Smooth muscle cell of the coronary artery (primary cell): ENCODE measurements at places on chromosomes 6 and 20. TPM values are rescaled to one million over a fixed set of nuclear protein-coding genes. Genes with fewer than 3 reads are reported as not detected.

The MCCD1 gene
- not detected in 2 replicates for total RNA-seq

The DACT2 gene
- 0.15 and 0.82 TPM in 2 replicates for total RNA-seq

The COX4I2 gene
- 0.08 TPM in 1 of 2 replicates, not detected in the other for total RNA-seq

The C6orf163 gene
- 0.83 and 0.94 TPM in 2 replicates for total RNA-seq

The MICB gene
- total RNA-seq = 5.5 and 8.8 TPM in 2 replicates

The PAX1 gene
- total RNA-seq = not detected in 2 replicates

The PLG gene
- not detected in 2 replicates for total RNA-seq

The ALDH8A1 gene
- 0.15 and 0.35 TPM in 2 replicates for total RNA-seq

The IRF4 gene
- 0.12 TPM in 1 of 2 replicates, not detected in the other for total RNA-seq

The DEFB124 gene
- total RNA-seq = not detected in 2 replicates

The CDH4 gene
- total RNA-seq = 0.70 TPM in 1 of 2 replicates, not detected in the other

The SRMS gene
- not detected in 2 replicates for total RNA-seq

The GNAS-AS1 gene
- 0.35 and 1.1 TPM in 2 replicates for total RNA-seq

The PNLDC1 gene
- total RNA-seq = 0.23 TPM in 1 of 2 replicates, not detected in the other

The TRIM40 gene
- under 0.01 TPM in 1 of 2 replicates, not detected in the other for total RNA-seq

The GRM1 gene
- total RNA-seq = under 0.01 TPM in 2 replicates

The NOTCH4 gene
- total RNA-seq = 0.82 and 1.5 TPM in 2 replicates

The GGTLC1 gene
- not detected in 2 replicates for total RNA-seq

The PGC gene
- not detected in 2 replicates for total RNA-seq

The EPB41L1 gene
- total RNA-seq = 9.8 and 14.1 TPM in 2 replicates

The PPP1R18 gene
- 28.8 and 52.0 TPM in 2 replicates for total RNA-seq

The HLA-DOA gene
- under 0.01 TPM in 1 of 2 replicates, not detected in the other for total RNA-seq

The SOX18 gene
- total RNA-seq = 0.08 and 0.12 TPM in 2 replicates

The PRR18 gene
- total RNA-seq = not detected in 2 replicates

The HCRTR2 gene
- not detected in 2 replicates for total RNA-seq

The BMP6 gene
- 0.82 and 173 TPM in 2 replicates for total RNA-seq

The MAP1LC3A gene
- total RNA-seq = 14.7 and 17.2 TPM in 2 replicates

The SLC22A7 gene
- not detected in 2 replicates for total RNA-seq

The OR2B6 gene
- not detected in 2 replicates for total RNA-seq

The HEY2 gene
- under 0.01 and 4.9 TPM in 2 replicates for total RNA-seq

The CUTA gene
- total RNA-seq = 95.1 and 135 TPM in 2 replicates

The TRIM31 gene
- 0.12 TPM in 1 of 2 replicates, not detected in the other for total RNA-seq

The CCR6 gene
- under 0.01 TPM in 1 of 2 replicates, not detected in the other for total RNA-seq

The OLIG3 gene
- total RNA-seq = not detected in 2 replicates

The SLC26A8 gene
- under 0.01 TPM in 1 of 2 replicates, not detected in the other for total RNA-seq

The MYLK4 gene
- 0.30 and 0.47 TPM in 2 replicates for total RNA-seq

The TTK gene
- 0.70 and 5.9 TPM in 2 replicates for total RNA-seq

The ZFAND3 gene
- 26.5 and 50.2 TPM in 2 replicates for total RNA-seq

The PAK5 gene
- total RNA-seq = not detected in 2 replicates

The TPBG gene
- 16.4 and 24.7 TPM in 2 replicates for total RNA-seq

The BFSP1 gene
- total RNA-seq = 0.35 and 2.5 TPM in 2 replicates

The LZTS3 gene
- 1.6 and 2.6 TPM in 2 replicates for total RNA-seq

The IGF2R gene
- 98.5 and 237 TPM in 2 replicates for total RNA-seq

The OPRL1 gene
- total RNA-seq = 1.5 and 2.3 TPM in 2 replicates
